ENCODE measurements at places on chromosomes 5 and 9.

DNA sequence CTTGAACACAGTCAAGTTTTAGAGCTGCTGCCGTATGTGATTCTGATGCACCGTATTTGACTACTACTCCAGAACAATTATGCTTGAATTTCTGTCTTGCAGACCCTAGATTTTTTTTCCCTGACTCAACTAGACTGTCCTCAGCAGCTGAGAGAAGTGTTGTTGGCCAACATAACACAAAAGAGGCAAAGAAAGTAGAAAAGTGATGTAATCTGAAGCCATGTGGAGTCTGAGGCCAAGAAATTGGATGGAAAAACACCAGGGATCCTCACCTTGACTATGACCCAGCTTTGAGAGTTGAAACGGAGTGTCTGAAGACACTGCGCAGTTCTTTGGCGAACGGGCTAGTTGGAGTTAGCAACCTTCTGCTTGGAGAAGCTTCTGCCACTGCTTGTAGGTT lies 36.3 kb upstream of the FGF1 start:
- DNase-seq: no peak

DNA sequence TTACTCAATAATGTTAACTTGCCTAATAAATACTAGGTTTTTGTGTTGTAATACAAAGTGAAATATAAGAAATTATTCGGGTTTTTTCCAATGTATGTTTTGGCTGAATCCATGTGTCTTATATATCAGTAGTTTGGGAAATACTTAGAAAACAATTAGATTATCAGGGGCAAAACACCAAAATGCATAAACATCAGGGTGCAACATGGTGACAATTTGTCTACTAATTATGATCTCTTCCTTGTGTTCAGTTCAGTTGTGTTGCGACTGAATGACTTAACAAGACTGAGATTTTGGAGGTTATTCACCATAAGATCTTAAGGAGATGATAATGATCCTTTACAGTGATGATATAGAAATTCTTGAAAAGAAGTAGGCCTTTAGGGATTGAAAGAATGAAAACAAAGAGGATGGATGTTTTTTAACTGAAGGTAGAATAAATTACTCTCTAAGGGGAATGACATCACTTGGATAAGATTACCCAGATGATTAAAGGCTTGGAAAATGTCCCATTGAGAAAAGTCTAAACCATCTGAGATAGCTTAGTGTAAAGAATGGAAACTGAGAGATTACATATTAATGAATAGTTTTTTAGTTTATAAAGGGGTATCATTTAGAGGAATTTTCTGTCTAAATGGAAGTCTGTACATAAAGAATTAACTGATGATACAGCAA lies 415.8 kb downstream of the SPATA31D1 start:
- DNase-seq: no peak

DNA sequence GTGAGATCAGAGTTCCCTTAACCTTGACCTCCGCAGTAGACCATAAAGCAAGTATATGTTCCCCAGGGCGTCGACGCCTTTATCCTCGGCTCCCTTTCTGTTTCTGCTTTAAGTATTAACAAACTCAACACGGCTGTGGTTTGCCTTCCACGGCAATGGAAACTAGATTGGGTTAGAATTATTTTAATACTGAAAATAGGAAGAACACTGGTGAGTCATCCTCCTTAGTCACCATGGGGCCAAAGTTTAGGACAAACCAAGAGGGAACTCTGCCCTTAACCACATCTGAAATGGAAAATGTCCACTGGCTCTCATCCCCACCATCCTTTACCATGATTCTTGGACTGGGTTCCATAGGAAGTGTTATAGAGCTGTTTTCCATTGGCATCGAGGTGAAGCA lies 386.1 kb downstream of the ACTL7B start:
- no peak for DNase-seq

- peak; percentile 81 for DNase-seq
Observed at GRCh38 chr9:34701769-34702736, 7.9 kb downstream of the CCL21 start.

GRCh38 chr9:97794666-97795065 lies 58.4 kb upstream of the FOXE1 start:
- no peak for DNase-seq

DNA sequence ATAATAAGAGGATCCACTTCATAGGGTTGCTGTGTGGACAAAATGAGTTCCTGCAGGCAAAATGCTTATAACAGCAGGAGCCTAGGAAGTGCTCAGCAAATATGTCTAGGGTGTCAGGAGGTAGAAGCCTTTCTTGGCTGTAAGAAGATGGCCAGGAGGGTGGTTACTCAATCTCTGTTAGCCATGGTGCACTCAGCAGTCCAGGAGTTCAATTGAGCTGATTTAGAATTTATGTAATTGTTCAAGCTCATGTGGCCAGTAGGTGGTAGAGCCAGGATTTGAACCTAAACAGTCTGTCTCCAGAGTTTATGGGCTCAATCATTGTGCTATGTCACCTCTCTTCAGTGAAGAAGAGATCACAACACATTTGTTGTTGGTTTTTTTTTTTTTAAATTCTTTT lies 381.2 kb downstream of the KIF4B start:
- DNase-seq: no peak

DNA sequence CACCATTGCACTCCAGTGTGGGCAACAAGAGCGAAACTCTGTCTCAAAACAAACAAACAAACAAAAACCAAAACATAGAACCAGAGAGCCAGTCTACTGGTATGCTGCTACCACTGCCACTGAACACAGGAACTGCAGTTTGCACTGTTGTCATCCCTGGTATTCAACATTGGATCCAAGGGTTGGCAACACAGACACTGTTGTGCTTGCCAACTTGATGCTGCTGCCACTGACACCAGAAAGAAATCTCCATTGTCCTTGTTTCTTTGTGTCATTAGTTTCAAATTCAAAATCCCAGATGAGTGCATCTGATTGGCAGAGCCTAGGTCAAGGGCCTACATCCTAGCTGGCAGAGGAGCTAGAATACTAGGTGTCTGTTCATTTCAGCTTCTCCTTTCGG lies 16.2 kb downstream of the HINT1 start:
- no peak for DNase-seq

- DNase-seq: no peak
Observed at GRCh38 chr5:157528036-157528632, 47.4 kb downstream of the ADAM19 start.

GRCh38 chr9:37692622-37693221 lies 42.0 kb downstream of the FRMPD1 start:
- DNase-seq: no peak

DNA sequence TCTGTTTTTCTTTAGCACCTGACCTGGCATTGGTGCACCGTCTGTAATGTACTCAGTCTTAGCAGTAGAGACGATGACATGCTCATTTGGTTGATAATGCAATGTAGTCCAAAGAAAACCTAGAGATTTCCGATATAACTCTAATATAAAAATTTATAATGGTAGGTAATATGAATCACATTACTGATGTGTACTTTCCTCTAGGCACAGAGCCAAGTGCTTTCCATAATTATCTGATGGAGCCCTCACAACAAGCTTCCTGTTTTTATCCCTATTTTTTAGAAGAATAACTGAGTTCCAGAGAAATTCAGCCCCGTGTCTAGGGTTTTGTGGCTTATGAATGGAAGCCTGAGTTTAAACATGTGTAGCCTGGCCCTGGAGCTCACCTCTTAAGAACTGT lies 53.7 kb downstream of the KDM4C start:
- DNase-seq: no peak

GRCh38 chr9:82252116-82252515 lies 263.5 kb downstream of the SPATA31D1 start:
- DNase-seq: no peak

- peak; percentile 48 for DNase-seq
Observed at GRCh38 chr9:94780516-94780950, 54.0 kb downstream of the AOPEP start.

GRCh38 chr5:56003179-56003578 lies 8.4 kb upstream of the IL6ST start:
- DNase-seq: peak; percentile 70

DNA sequence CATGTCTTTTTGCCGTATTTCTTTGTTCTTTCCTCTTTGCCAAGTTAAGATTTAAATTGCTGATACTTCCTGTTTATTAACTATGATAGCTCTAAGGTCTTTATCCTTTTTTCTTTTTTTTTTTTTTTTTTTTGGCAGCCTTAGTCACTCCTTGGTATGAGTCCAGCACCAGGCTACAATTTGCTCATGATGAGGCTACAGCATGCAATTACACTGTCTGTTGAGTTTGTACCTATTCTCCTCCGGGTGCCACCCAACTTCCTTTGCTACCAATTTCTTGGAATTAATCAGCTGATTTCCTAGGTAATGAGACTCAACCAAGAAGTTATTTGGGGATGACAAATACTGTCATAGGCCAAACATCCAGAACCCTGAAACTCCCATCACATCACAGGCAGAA lies 25.5 kb downstream of the ACTL7B start:
- peak; percentile 81 for DNase-seq

- peak; percentile 50 for DNase-seq
Observed at GRCh38 chr5:56569566-56569965, 245.8 kb upstream of the MAP3K1 start.

DNA sequence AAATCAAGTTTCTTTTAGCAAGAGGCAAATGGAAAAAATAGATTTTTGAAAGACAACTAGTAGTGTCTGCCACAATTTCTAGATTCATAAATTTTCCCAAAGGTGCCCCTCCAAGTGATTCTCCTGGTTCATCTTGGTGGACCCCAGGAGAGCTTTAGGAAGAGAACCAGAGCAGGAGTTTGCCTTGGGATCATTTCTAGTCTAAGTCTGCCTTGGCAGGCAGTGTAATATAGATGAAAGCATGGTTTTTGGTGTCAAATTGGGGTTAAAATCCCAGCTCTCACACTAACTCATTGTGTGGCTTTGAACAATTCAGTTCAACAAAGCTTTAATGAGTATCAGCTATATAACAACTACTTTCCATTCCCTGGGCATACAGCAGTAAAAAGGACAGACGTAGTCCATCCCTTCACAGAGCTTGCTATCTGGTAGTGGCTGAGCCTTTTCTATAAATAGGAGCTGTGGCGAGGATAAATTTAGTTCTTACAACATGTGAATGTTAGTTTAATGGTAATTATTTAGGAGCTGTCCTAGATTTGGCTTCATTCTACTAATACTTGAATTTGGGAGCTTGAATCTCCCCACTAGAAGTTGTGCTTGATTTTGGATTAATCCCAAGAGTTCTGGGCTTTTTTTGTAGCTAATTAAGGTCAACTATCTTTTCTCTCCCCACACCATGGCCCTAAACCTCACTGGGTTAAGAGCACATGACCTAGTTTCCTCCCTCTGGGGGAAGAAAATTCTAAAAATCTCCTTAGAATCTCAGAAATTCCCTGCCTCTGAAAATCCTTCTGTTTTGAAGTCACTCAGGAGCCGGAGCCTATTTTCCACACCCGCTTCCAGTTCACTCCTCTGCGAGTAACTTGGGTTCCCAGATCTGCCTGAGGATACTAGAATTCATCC lies 197.8 kb downstream of the PCSK1 start:
- no peak for DNase-seq

DNA sequence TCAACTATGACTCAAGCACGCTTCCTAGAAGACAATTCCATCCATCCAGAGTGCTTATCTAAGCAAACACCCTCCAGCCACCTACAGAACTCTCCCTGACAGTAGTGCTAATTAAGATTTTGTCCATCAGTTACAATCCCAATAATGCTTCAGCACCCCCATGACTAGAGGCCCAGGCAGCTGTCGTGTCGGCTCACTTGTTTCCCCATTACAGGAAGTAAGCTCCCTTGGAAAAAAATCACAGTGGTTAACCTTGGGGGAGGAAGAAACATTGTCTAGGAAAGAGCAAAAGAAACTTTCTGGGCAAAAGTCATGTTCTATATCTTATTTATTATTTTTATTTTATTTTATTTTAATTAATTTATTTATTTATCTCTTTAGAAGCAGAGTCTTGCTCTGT lies 108.8 kb upstream of the LPAR1 start:
- no peak for DNase-seq

- no peak for DNase-seq
Observed at GRCh38 chr5:138778234-138778633, 25.0 kb downstream of the CTNNA1 start.

GRCh38 chr9:15191378-15191777 lies 115.6 kb downstream of the TTC39B start:
- DNase-seq: no peak

- DNase-seq: peak; percentile 71
Observed at GRCh38 chr5:150778517-150779396, at the start of gene SMIM3. TSS of gene SMIM3 (plus strand) at chr5:150778757. CDS start at chr5:150795441, 16,684 bp downstream.

DNA sequence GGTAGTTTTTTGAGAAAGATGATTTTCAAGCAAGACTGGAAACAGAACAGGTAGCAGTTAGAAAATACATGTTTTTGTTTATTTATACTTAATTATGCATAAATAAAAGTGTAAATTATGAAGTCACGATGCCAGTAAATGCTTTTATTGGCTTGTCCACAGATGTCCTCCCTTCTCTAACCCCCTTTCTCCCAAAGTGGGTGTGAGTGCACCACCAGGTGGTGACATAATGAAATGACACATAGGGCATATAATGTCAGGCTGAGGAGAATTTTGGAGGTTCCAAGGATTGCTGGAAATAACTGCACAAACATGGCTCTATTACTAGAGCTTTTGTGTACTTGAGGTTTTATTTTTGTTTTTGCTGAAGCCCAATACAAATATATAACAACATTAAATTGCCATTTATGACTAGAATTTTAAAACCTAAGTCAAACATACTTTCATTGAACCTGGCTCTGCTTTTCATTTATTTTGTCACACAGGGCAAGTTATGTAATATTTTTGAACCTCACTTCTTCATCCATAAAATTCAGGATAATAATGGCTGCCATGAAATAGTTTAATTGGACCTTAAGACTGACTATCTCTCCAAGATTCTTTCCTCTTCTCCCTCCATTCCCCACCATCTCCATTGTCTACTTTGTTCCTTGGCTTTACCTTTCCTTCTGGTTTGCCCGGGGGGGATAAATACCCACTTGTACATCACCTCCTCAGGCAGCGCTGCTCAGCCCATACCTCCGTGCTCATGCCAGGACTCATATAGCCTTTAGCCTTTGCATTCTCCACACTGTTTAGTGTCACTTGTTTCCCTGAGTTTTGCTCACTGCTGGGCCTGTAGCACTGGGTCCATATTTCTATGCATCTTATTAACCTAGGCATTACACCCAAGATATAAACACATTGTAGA lies 168.8 kb downstream of the PDE4D start:
- DNase-seq: peak; percentile 46

DNA sequence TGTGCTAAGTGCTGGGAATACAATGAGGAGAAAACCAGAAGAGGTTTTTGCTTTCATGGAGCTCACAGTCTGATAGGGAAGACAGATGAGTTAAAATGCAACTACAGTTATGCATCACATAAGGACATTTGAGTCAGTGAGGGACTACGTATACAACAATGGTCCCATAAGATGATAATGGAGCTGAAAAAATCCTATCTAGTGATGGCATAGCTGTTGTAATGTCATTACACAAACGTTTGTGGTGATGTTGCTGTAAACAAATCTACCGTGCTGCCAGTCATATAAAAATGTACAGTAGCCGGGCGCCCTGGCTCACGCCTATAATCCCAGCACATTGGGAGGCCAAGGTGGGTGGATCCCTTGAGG lies 110.1 kb upstream of the RAD23B start:
- no peak for DNase-seq
